ENCODE measurements at places on chromosomes 1 and 21. TPM values are rescaled to one million over a fixed set of nuclear protein-coding genes. Genes with fewer than 3 reads are reported as not detected.

DNA sequence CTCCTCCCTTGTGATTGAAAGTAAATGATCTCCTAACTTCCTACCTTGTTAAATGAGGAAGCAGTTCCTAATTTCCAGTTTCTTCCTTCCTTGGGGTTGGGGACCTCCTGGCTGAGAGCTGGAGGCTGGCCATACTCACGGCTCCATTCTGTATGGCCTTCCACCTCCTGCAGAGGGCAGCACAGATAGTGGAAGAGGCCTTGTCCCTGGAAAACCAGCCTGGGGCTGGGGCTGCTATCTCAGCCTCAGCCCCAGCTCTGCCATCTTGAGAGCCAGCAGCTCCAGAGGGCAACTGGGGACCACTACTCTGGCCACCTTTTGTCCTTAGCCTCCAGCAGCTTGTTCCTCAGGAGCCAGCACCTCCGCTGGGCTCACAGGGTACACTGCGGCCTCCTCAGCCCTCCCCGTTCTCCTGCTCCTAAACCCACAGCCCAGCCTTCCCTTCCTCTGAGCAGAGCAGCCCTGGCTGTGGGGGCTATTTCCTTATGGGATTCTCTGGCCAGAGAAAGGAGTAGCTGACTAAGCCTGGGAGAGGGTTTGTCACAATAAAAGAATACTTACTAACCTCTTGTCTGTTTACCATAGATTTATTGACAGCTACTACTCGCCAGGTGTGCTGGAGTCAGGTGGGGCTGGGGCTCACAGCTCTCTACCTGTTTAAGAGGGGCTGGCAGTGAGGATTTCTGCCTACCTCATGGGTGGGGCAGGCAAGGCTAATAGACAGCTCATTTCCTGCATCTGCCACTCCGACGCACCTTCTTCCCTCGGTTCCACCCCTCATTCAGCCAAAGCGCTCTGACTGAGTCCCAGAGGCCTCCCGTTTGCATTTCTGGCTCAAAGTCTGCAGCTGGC lies 6.3 kb downstream of the TMEM234 start:
- peak; percentile 83 for DNase-seq

DNA sequence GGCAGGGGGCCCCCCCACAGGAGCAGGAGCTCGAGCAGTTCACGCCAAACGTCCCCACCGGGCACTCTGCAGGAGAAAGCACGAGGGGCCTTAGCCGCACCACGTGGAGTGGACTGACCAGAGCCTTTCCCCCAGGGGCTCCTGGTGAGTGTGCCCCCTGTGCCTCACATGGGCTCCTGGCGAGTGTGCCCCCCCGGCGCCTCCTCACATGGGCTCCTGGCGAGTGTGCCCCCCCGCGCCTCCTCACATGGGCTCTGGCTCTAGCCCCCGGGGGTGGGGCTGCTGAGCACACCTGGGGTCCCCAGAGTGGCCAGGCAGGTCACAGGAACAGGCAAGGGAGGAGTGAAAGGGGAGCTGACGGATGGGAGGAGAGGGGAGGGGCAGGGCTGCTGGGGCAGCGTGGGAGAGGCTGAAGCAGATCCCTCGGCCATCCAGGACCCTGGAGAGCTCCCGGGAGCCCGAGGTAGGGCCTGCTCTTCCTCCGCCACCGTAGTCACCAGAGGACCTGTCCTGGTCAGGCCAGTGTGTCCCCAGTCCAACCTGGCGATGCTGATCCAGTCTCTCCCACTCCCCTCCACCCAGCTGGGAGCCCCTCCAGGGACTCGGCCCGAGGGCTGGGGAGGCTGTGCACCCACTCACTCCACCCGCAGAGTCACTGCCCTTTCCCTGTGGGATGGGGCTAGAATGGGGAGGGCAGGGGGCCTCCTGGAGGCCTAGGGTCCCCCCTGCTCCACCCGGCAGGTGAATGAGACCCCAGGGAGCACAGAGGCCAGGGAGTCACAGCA lies 47.6 kb downstream of the ARHGEF16 start:
- DNase-seq, result peak; percentile 92

- DNase-seq, result no peak
Observed at GRCh38 chr1:56194701-56195300, 384.6 kb downstream of the PLPP3 start.

DNA sequence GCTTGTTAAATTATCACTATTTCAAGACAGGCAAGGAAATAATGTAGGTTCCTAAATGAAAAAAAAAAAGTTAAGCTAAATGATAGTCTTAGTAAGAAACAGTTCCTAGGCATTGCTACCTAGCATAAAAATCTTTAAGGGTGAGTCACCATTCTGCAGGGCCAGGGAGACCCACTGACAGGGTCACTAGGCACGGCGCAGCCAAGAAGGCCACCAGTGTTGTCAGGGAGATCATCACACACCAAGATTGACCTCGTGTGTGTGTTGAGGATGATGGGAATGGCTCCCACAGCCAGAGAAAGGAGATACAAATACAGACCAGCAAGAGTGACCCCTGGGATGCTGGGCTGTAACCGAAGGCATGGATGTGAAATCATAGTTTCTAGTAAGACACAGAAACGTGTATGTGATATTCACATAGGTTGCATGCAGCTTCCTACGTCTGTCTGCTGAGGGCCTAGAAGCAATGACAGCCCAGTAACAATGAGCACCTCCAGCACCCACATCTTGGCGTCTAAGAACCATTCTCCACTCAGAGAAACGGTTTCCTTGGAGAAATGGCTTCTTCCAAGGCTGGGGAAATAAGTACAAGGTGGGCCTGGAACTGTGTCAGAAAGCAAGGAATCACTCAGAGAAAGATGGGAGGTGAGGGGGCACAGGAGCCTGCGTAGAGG lies 29.1 kb downstream of the RIPK4 start:
- no peak for DNase-seq

The IFI44L gene
- total RNA-seq, result not detected

The C1orf53 gene
- total RNA-seq, result 5.4 TPM

DNA sequence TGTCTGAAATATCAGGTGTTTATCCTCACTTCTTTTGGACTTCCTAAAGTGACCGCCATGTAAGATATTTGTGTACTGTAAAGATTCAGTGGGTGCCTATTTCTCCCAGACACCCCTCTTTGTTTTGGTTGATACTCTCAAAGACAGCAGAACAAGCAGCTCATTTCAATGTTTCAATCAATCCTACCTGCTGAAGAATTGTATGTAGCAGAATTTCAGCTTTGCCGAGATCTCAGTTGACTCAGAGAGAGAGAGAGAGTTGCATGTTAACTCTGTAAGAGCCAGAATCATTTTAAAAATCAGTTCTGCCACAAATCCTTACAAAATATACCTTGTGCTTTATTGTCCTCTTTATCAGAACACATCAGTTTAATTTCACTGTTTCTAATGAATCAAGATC lies 987.3 kb downstream of the ADGRL2 start:
- no peak for DNase-seq

- no peak for DNase-seq
Observed at GRCh38 chr1:181551754-181552153, 68.4 kb downstream of the CACNA1E start.

DNA sequence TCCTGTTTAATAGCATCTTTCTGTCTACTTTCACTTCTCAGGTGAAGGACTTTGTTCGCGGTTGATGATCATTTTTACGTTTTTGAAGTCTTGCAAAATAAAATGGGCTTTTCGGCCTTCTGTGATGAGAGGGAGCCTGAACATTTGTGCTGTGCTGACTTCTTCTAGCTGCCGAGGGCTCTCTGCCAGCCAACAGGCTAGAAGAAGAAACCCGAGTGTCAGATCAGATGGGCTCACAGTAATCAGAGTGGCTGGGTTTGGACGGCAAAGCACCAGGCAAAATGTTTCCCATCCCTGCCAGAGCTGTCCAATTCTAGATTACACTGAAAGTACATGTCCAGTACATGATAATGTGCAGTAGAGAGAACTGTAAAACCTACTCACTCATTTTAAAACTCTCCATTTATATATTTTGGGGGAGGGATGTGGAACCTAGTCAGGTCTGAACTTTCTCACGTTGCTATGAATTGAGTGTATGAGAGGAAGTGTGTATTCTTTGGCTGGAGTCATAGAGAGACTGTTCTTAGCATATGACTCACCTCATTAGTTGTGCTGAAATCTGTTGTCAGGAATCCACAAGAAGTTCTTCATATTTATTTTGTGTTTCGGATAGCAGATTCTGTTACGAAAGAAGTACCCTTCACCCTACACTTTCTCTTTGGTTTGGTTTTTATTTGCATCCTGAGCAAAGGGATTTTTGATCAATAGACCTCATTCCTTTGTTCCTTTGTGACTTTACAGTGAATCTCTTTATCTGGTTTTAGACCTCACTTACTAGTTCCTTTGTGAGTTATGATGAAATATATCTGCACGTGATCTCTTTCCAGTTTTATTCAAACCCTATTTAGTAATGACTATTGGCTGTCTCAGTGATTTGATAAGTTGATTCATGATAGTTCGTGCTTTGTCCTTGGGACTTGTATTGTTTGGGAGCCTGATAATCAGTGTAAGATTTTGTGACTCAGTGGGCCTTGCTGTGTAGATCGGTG lies 4.8 kb downstream of the ATP1A1 start:
- no peak for DNase-seq

DNA sequence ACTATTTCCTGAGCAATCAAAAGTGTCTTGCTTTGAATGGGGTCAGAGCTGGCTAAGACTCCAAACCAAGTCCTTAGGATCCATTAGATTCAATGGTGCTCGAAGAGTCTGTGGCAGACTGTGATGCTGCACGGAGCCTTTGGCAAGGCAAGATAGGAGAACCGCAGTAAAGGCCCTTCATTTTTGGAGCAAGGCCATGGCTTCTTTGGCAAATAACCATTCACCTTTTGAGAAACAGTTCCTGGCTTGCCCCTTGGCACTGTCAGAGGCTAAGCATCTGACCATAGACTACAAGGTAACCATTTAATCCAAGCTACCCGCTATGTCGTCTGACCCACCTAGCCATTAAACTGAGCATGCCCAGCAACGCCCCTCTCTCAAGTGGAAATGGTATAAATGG lies 45.2 kb downstream of the EDN2 start:
- no peak for DNase-seq

DNA sequence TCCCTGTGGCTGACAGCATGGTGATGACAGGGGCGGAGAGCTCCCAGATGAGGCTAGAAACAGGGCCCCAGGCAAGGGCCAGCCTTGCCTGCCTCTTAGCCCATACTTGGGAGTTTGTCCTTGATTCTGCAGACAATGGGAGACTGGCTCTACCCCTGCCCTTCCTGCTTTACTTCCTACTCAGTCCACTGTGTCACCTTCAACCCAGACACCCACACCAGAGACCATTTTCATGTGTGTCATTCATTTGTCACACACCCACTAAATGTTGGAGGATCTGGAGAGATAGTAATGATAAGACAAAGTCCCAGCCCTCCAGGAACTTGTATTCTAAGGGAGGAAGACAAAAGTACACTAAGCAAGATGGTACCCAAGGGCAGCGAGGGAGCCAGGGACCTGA lies 43.7 kb downstream of the SYT6 start:
- no peak for DNase-seq

DNA sequence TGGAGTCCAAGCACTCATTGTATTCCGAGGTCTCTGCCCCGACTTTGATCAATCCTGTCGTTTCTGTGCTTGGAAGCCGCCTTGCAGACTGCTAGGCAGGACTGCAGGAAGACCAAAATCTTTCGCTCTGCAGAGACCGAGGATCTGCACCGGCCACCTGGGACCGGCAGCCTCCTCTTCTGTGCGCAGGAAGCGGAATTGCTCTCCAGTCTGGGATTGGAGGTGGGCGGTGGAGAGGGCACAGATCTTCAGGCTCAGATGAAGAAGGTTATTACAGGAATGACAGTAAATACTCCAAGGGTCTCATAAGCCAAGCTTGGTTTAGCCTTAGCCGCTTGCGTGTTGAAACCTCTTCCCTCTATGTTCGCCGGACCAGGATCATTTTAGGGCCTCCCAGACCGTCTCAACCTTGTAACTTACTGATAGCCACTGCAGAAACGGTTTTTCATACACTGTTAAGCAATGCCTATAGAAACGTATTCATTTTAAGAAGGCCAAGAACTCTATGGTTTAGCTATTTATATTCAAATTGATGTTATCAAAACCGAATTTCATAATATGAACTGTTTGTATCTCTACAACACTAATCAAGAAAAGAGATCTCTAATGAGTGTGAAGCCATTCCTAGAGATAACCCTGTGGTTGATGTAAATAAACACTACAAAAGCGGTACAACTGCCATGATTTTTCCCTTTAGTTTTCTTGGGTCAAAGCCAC lies 1.1 kb downstream of the MIA3 start:
- peak; percentile 56 for DNase-seq

The DIP2A gene
- 54.1 TPM for total RNA-seq

DNA sequence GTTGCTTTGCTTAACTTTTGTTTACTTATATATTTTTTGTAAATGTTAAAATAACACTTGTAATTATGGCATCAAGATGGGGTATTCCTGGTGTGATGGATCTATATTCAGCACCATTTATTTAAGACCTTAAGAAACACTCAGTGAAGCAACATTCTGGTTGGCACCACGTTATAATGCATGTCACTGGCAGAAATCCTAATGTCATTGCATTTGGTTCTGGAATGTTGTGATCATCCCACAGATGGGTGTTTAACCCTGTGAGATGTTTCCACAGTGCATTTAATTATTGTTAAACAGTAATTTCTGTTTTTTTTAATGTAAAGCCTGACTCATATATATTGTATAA lies 116.5 kb downstream of the NOS1AP start:
- DNase-seq, result no peak

The PLA2G2D gene
- total RNA-seq, result not detected

DNA sequence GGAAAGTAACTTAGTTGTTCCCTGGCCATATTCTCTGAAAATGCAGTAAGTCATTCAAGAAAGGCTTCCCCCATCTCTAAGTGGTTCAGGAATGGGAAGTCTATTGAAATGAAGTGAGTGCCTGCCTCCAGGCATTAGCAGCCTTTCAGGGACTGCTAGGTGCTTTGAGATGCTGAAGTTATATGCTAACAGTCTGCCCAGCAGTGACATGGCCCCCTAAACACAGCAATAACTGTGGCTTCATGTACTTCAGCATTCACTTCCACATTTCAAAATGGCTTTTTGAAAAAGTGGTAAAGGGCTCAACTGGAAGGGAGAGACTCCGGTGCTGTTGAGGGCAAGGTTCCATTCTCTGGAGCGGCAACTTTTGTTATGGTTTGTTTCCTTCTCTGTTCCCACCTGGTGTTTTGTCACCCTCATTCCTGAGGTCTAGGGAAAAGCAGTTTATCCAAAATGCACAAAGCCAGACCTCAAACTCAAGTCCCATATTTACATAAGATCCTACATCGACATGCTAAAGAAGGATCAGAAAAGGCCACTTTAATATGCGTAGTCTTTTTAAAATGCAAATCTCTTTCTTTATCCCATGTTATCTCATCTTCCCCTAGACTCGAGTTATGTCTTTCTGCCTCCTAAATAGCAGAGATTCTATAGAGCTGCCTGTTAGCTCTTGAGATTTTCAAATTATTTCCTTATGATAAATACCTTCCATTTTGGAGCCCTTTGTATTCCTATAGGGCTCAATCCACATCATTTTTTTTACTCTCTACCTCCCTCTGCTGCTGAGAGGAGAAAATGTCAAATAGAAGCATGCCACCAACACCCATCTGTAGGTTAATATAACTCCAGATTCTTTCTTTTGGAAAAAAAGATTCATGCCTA lies 34.2 kb upstream of the LRRC8C start:
- peak; percentile 18 for DNase-seq

The BMP8B gene
- total RNA-seq, result 0.24 TPM

- DNase-seq, result no peak
Observed at GRCh38 chr1:175888996-175889395, 145.6 kb upstream of the TNR start.

All from neural progenitor cell (in vitro differentiated cells).